ENCODE measurements at places on chromosomes 6 and 20. TPM values are rescaled to one million over a fixed set of nuclear protein-coding genes. Genes with fewer than 3 reads are reported as not detected.

- no peak for DNase-seq
Observed at GRCh38 chr20:25213566-25214425, 18.3 kb downstream of the ENTPD6 start.

The AP5S1 gene
- polyA plus RNA-seq = 8.1 TPM

DNA sequence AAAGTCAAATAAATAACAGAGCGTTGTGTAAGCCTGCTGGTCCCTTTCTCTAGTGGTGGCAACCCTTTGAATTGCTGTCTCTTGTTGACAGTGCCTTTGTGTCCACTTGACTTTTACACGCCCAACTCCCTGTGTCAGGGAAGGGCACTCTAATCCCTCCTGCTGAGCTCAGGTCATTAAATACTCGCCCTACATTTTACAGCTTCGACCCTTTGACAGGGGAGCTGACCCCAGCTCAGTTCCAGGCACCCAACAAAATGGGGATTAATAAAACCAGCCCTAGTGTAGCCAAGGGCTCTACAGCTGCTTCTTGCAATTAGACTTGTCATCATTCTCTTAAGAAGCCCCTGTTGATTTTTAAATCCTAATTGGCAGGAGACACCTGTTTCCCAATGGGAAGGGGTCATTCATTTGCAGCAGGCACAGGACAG is 308.2 kb downstream of the EYA4 start:
- no peak for DNase-seq

DNA sequence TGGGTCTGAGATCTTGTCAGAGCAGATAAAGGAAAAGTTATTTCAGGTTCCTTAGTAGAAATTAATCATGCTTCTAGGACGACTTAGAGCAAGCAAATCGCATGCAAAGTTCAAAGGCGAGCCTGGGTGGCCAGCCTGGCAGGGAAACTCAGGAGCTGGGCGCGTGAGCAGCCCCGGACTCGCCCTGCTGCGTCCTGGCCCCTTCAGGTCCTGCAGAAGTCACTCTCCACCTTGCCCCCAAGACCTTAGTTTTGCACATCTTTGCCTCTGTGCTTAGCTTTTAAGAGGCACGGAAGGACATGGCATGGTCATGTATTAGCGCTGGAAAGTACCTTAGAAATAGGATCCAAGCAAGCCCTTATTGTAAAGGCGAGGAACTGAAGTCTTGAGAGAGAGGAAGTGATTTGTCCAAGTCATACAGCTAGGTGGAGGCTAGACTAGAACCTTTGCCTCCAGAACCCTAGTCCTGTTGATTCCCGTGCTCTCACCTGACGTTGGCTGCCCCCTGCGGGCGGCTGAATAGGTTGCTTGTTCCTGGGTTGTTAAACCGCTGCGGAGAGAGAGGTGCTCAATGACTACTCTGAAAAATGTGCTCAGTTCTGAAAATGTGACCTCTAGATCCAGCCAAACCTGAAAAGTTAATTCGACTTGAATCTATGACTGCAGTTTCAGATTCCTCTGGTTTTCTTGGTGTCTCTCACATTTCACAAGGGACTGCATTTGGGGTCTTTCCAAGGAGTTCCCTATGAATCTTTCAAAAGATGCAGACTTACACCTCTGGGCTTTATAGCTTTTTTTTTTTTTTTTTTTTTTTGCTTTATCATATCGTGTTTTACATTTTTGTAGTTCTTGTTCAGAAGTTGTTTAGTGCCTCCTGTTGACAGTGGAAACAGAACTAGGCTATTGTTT is 2.7 kb downstream of the MYB start:
- DNase-seq = peak; percentile 27

GRCh38 chr6:22254886-22255285 is 42.0 kb downstream of the PRL start:
- no peak for DNase-seq

The PAX1 gene
- not detected for polyA plus RNA-seq

DNA sequence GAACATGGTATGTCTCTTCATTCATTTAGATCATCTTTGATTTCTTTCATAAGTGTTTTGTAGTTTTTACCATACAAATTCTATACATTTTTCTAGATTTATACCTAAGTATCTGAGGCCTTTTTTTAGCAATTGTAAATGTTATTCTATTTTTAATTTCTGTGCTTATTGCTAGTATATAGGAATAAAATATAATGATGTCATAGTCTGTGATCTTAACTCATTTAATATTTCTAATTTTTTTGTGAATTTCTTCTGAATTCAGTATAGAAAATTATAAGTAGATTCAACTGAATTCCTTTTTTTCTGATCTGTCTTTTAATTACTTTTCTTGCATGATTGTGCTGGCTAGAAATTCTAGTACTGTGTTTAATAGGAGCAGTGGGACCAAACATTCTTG is 520.6 kb downstream of the NKAIN2 start:
- DNase-seq = no peak

- peak; percentile 73 for DNase-seq
Observed at GRCh38 chr6:34791701-34792604, at the start of gene BLTP3A. Gene BLTP3A (plus strand): TSS chr6:34792083. CDS start chr6:34792251, 168 bp downstream.

DNA sequence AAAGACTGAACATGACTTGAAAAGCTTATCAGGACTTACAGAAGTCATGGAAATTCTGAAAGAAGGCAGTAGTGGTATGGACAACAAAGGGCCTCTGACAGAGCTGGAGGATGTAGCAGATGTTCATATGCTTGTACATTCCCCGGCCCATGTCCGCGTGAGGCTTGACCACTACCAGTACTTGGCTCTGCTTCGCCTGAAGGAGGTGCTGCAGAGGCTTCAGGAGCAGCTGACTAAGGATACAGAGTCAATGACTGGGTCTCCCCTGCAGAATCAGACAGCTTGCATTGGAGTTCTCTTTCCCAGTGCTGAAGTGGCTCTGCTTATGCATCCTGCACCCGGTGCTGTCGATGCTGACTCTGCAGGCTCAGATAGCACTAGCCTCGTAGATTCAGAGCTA is 29.2 kb downstream of the TAF11 start:
- no peak for DNase-seq

The TMEM74B gene
- polyA plus RNA-seq = 2.0 TPM

- DNase-seq = no peak
Observed at GRCh38 chr6:105374010-105374420, 28.9 kb downstream of the PREP start.

DNA sequence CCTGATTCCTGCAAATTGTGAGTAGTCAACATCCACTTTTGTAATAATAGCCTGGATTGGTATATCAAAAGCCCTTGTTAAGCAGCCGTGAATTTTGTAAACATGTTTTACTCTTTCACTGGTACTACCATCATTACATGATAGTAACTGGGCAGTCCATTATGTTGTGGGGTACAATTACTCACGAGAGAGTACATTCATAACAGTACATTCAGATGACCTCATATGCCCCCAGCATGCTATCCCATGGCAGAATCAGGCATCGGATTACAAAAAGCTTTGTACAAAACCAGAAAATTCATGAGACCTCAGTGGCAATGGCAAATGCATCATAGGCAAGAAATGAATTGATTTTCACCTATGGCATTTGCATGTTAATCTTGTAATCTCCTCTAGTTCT is 166.2 kb downstream of the EPM2A start:
- DNase-seq = no peak

The KIF25 gene
- polyA plus RNA-seq = 0.82 TPM

DNA sequence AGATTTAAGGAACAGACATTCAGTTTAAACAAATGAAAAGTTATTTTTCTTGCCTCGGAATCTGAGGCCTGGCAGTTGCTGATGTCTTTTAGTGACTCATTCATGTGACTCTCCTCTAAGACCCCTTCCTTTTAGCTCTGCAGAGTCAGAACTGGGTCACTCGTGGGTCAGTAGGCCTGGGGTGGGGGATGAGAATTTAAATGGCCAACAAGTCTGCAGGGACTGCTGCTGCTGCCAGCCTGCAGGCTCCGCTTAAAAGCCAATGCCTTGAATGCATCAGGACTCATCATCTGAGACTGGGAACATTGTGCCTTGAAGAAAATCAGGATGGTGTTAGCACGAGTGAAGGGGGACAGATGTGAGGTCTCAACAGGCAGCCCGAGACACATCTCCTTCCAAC is 404.3 kb downstream of the CDH26 start:
- DNase-seq = no peak

- DNase-seq = no peak
Observed at GRCh38 chr6:44151348-44152108, 7.1 kb upstream of the CAPN11 start.

- DNase-seq = no peak
Observed at GRCh38 chr20:33770005-33770404, 38.2 kb downstream of the ZNF341 start.

- DNase-seq = peak; percentile 4
Observed at GRCh38 chr6:53192682-53193188, 44.1 kb upstream of the GCM1 start.

DNA sequence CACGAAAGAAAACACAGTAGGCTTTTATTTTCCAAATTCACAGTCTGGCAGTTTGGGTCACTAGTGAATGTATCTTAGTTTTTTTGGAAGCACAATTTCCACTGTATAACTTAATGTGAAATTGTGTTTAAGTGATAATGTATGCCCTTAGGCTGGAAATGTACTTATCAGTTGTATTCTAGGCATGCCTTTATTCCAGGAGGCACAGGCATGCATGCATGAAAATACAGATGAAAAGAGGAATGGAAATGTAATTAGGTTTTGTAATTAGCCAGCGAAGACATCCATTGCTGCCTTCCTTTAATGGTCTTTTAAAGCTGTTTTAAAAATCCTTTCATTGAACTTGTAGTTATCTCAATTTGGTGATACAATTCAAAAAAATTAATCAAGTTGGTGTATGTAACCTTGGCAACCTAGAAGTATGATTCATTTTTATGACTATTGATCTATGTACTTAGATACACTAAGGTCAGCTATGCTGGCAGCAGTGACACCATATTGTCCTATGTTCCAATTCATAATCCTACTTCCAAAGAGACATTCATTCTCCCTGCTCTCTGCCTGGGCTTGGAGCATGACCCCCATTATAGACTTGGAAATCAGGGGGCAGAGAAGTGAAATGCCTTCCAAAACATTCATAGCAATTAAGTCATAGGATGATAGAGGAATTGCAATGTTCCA is 73.1 kb downstream of the SNAP25 start:
- DNase-seq = no peak

DNA sequence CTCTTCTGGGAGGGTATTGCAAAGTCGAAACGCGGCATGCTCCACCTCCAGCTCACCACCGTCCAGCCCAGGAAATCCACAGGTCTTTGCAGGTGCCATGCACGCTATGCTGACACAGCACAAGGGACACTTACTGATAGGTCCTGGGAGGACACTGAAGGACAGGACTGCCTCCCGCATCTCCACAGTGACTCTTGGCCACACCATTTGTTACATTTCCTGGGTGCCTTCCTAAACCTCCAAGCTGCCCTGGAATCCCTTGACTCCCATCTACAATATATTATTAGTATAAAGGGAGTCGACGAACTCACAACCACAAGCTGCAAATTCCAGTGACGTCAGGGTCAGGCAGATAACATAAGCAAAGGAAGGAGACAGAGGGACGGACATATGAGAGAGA is 106.9 kb downstream of the JPH2 start:
- no peak for DNase-seq

The SLC22A7 gene
- polyA plus RNA-seq = 0.75 TPM

GRCh38 chr6:35166116-35166515 is 25.0 kb upstream of the TCP11 start:
- no peak for DNase-seq

DNA sequence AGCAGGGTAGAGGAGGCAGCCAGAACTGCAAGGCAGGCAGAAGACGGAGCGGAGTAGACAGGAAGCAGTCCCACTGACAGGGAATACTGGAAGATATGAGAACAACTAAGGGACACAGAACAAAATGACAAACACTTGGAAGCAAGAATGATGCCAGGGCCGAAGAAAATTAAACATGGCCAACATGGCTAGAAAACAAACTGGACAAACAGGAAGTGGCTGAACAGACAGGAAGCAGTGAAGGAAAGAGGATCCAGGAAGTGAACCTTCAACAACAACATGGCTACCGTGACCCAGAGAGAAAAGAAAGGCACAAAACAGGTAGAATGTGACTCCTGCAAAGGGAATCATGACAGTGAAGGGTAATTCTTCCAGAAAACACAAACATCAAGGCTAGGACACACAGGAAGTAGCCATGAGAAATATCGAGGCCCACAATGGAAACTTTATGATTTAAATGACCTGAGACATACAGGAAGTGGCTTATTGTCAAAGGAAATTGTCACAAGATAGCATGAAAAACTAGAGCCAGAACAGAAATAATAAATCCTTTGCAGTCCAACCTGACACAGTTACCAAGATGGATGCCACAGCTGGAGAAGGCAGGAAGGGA is 9.1 kb downstream of the COL11A2 start:
- DNase-seq = no peak

Measured in right renal cortex interstitium (tissue), 3 donors.